Naive thymus-derived CD8-positive, alpha-beta T cell (primary cell): ENCODE measurements at places on chromosomes 5 and 9.

- DNase-seq: no peak
Measured at GRCh38 chr9:76365028-76365427, 29.2 kb downstream of the RFK start.

- DNase-seq: no peak
Measured at GRCh38 chr9:136264031-136264430, 18.4 kb upstream of the QSOX2 start.

DNA sequence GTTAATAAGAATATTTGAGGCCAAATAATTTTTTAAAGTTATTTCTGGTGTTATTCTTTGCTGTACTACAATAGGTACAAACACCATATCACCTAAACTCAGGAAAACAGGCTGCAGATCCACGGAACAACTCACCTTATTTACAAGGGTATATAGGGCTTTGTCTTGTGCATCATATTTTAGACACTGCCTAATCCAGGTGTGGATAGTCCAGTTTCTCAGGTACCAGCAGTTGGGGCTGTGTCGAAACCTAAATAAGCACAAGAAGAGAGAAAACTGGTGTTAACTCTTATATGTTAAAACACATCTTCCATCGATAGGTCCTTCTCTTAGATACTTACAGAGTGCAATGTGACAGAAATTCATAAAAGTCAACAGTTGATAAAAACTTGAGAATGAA lies 82.2 kb downstream of the MRPS27 start:
- no peak for DNase-seq

DNA sequence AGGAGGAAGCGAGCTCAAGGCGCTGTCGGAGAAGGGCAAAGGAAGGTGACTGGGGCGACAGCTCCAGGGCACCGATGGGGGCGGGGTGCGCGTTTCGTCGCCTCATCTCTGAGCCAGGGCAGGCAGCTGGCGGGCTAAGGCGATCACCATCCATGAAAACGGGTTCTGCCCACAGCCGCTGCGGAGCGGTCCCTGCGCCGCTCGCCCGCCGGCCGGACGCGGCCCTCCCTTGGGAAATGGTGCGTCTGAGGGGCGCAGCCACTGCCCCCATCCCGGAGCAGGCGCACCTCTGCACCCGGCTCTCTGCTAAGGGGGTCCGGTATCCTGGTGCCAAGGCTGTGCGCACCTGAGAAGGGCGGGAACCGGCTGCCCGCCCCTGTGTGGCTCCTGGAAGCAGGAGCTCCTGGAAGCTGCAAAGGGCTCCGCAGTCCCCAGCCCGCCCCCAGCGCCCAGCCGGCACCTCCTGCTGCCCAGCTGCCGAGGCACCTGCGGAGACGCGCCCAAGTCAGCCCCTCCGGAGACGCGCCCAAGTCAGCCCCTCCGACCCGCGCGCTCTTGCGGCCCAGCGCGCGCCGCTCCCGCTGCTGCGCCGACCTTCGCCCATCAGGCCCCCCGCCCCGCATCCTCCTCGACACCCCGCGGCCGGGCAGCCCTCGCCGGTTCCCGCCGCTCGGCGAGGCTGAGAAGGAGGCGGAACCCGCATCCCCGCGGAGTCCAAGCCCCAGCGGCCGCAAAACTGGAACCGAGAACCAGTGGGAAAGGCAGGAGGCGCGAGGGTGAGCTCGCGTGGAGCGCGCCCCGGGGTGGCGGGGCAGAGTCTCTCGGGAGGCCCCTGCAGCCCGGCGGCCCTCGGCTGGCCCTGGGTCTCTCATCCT lies 757 bp downstream of the ANKRD34B start:
- no peak for DNase-seq

DNA sequence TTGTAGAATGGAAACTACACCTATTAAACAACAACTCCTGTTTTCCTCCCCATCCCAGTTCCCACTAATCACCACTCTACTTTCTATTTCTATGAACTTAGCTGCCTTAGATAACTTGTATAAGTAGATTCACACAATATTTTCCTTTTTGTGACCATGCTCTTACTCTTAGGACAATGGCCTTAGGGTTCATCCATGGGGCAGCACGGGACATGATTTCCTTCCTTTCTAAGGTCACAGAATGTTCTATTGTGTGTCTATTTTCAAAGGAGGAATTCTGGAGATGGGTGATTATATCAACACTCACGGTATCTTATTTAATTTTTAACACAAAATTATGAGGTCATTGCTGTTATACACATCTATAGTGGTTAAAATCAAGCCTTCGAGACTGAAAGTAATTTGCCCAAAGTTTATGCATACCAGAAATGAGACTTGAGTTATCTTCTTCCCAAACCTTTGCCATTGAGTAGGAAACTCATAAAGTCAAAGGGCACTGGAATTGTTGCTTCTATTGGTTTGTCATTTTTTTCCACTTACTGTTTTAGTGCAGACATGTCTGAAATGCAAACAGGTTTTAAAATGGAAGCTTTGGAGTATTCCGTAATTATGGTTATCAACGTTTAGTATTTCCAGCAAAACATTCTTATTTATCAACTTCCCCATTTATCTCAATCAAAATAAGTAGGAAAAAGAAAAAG lies 23.6 kb downstream of the CTSL start:
- no peak for DNase-seq

- DNase-seq: no peak
Measured at GRCh38 chr9:32590898-32591297, 17.9 kb upstream of the NDUFB6 start.
